ENCODE measurements at places on chromosomes 5 and 9. TPM values are rescaled to one million over a fixed set of nuclear protein-coding genes. Genes with fewer than 3 reads are reported as not detected.
A peak's percentile ranks its signal among the peaks of the same experiment; 100 is the strongest.

GRCh38 chr9:125183561-125183960 is 6.0 kb downstream of the PPP6C start:
- no peak for DNase-seq
- H3K27ac ChIP-seq = no peak overlapping the region
- H3K4me1 ChIP-seq = peaks cover 27% of the 10 kb centered on the region
- H3K4me3 ChIP-seq = no peak overlapping the region

- H3K4me1 ChIP-seq = no peaks in the 10 kb centered on the region
- H3K36me3 ChIP-seq = no peaks in the 10 kb centered on the region
- H3K27me3 ChIP-seq = no peaks in the 10 kb centered on the region
- H3K4me3 ChIP-seq = no peak overlapping the region
- no peak for DNase-seq
These were observed 81.5 kb upstream of the GRHPR start for GRCh38 chr9:37340961-37341360.

DNA sequence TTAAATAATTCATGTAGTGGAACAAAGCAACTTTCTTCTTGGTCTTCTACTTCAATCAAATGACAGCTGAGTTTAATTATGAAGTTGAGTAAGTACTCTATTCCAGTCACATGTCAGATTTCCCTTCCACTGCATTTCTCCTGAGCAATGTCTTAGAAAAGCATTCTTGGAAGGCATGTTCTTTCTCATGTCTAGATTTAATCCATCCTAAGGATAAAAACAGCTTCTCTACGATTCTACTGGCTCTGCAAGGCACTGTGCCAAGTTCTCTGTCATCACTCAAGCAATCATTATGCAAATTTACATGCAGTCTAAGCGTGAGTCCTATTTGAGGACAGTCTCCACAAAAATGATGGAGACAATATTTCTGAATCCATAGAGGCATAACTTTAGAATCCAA is 142.4 kb downstream of the YIPF5 start:
- H3K36me3 ChIP-seq = no peaks in the 10 kb centered on the region
- no peak overlapping the region for H3K27ac ChIP-seq
- H3K27me3 ChIP-seq = peaks cover 10% of the 10 kb centered on the region
- H3K4me1 ChIP-seq = no peaks in the 10 kb centered on the region

DNA sequence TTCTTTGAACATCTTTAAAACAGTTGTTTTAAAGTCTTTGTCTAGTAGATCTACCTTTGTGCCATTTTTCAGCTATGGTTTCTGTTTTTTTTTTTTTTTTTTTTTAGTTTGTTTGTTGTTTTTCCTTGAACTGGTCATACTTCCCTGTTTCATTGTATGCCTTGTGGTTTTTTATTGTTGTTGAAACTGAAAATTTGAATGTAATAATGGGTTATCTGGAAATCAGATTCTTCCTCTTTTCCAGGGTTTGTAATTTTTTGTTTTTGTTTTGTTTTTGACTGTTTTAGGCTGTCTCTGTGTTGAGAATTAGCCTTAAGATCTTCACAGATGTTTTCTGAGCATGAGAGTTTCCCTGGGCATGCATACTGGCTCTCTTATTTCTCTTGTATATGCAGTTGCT is 269.6 kb upstream of the DAP start:
- no peak for DNase-seq
- no peaks in the 10 kb centered on the region for H3K27me3 ChIP-seq
- no peaks in the 10 kb centered on the region for H3K4me1 ChIP-seq
- H3K27ac ChIP-seq = no peak overlapping the region
- H3K36me3 ChIP-seq = no peaks in the 10 kb centered on the region
- no peak overlapping the region for H3K4me3 ChIP-seq

DNA sequence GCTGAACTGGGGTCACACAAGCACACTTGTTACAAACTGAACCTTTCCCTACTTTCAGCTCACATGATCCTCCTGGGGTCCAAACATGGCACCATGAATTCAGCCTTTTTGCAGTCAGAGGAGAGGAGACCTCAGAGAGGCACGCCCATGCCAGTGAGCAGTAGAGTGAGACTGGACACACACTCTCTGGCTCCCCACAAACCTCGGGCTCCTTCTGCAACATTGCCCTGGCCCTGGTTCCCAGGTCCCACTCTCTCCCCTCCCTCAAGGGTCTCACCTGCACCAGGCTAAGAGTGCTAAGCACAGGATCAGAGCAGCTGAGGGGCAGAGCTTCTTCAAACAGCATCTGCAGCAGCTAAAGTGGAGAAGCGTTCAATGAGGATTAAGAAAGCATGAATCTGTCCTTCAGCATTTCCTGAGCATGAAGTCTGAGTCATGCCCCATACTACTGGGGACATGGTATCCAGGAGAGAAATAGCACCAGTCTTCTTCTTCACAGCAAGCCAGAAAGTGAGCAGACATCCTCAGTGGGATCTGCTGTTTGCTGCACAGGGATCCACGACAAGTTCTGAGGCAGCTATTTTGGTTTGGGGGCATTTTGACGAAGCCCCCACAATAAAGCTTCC is 27.2 kb downstream of the SLC35A4 start:
- H3K4me3 ChIP-seq = no peak overlapping the region
- no peak for DNase-seq

DNA sequence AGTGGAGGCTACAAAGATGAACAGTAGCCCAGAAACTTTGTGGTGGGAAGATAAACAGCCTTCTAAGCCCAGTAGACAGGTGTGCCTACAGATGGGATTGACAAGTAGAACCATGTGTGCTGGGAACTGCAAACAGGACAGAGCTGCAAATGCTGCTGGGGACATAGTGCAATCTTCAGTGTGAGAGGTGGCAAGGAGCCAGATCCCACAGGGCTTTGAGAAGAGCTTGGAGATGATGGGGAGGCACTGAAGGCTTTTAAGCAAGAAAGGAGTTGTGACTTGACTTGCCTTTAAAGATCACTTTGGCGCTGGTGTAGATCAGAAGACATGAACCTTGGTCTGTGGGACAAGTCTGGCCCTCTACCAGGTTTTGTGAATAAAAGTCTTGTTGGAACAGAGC is 675.2 kb downstream of the ACTL7B start:
- no peaks in the 10 kb centered on the region for H3K36me3 ChIP-seq
- no peak overlapping the region for H3K4me3 ChIP-seq
- no peaks in the 10 kb centered on the region for H3K4me1 ChIP-seq
- no peak for DNase-seq
- H3K27ac ChIP-seq = no peak overlapping the region

DNA sequence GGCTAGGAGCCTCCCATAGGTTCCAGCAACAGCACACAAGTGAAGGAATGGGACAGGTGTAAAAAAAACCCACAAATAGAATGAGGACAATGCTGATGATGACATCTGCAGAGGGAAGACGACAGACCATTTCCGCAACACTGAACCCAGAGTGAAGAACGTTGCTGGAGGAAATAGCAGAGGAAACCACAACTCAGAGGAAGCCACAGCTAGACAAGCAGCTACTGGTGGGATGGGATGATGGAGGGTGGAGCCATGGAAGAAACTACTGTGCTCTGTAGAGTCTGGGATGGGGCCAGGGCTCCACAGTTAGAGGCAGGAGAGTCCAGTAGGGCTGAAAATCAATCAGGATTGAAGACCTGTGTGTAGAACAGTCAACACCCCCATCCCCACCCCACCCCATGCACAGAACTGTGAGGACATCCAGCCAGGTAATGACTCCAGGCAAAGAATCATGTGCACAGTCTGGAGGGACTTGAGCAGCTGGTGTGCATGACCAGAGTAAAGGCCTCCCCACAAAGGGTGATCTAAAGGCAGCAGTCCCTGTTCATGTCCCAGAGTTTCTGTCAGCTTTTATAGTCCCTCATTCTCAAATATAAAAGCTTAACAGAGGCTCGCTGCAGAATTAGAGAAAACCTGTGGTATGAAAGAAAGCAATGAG is 65.2 kb upstream of the SPIN1 start:
- peaks cover 15% of the 10 kb centered on the region for H3K36me3 ChIP-seq
- peak overlapping the region; percentile 1 for H3K4me3 ChIP-seq
- peak overlapping the region; percentile 83 for H3K27ac ChIP-seq
- peaks cover 46% of the 10 kb centered on the region for H3K4me1 ChIP-seq

DNA sequence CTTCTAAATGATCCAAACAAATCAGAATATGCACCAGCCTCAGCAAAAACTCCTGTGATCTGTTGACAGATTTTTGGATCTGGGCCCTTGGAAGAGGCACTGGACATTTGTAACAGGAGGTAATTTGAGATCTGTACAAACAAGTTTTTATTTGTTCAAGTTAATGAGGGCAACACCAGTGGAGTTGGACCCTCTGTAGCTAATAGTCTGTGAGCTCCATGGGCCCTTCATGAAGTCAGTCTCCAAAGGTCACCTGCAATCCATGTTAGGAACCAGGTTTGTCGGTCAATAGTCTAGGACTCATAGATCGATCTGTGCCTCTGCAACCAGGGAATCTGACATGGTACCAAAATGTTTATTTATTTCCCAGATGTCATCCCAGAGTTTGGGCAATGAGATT is 40.9 kb downstream of the PAM start:
- H3K36me3 ChIP-seq = no peaks in the 10 kb centered on the region
- peaks cover 20% of the 10 kb centered on the region for H3K4me1 ChIP-seq
- H3K4me3 ChIP-seq = no peak overlapping the region

DNA sequence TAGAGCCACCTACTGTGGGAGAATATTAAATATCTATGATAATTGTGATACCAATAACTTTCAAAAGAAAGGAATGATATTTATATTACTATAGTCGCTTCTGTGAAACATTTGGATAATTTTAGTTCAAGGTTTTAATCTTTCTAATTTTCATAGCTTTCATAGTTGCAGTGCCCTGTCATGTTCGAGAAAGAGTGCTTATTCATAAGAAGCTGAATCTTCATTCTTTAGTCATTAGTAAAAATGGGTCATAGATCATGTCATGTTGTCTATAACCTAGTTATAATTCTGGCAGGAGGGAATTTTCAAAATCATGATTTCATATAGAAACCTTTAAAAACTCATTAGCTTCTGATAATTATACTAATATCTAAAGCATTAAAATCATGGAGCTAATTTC is 685.6 kb downstream of the CETN3 start:
- H3K27ac ChIP-seq = no peak overlapping the region
- no peaks in the 10 kb centered on the region for H3K36me3 ChIP-seq
- H3K4me1 ChIP-seq = no peaks in the 10 kb centered on the region
- H3K4me3 ChIP-seq = no peak overlapping the region
- DNase-seq = no peak

The PCDHGC4 gene
- not detected for total RNA-seq
